ENCODE measurements at places on chromosomes 1 and 21.

GRCh38 chr21:38448671-38449385 lies 49.4 kb downstream of the ERG start:
- peak; percentile 27 for DNase-seq

- DNase-seq: peak; percentile 85
Observed at GRCh38 chr1:42886800-42887199, 40.4 kb downstream of the ZNF691 start.

- no peak for DNase-seq
Observed at GRCh38 chr1:41887365-41887764, 31.4 kb downstream of the HIVEP3 start.

DNA sequence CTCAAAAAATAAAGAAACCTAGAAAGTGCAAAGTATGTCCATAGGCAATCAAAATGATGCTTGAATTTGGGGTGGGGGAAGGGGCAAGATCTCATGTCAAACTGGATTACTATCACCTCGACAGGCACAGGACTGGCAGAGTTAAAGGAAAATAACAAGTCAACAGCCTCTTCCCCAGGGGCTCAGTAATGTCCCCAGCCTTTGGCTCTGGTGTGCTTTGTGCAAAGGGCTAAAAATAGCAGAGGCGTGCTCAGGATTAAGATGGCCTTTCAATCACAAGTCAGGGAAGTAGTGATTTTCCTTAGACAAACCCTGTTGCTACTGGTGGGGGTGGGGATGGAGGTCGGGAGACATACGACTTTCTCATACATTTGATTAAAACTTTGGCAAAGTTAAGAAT lies 63.5 kb upstream of the OLIG2 start:
- DNase-seq: no peak

DNA sequence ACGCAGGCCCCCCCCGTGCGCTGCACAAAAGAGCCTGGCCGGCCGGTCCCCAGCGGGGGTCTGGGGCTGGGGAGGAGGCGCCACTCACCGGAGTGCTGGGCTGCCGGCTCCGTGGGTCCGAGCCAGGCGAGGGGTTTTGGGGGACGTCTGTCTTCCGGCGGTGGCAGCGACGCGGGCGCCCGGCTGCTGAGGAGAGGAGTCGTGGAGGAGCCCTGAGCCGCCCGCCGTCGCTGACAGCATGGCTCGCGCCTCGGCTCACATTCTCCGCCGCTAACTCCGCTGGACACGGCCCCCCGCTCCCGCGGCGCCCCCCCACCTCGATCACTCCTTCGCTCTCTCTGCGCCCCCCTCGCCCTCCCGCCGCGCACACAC lies 649 bp downstream of the AHDC1 start:
- DNase-seq: no peak

DNA sequence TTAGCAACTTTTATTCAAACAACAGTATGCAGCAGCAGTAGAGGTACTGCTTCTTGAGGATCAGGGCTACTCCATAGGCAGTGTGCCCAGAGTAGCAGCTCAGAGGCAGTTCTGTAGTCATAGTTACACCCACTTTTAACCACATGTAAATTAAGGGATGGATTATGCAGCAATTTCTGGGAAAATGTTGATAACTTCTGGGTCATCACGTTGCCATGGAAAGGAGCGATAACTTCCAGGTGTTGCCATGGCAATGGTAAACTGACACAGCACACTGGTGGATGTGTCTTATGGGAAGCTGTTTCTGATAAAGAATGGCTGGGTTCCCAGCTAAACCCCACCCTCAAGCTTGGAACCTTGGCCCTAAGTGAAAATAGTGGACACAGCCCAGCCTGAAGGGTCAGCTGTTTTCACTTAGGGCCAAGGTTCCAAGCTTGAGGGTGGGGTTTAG lies 29.0 kb upstream of the PLA2G2A start:
- no peak for DNase-seq

DNA sequence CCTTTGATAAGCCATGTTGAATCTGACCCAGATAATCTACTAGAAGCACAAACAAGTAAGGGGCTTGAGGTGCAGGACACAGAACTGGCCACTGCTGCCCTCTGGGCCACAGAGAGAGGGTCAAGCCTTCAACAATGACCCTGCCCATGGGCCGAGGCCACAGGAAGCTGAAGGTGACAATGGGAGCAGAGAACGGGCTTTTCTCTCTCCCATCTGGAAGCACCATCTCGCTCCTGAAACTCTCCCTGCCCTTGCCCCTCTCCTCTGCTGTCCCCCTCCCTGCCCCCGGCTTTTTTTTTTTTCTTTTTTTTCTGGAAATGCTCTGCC lies 133.1 kb upstream of the DUSP10 start:
- no peak for DNase-seq

DNA sequence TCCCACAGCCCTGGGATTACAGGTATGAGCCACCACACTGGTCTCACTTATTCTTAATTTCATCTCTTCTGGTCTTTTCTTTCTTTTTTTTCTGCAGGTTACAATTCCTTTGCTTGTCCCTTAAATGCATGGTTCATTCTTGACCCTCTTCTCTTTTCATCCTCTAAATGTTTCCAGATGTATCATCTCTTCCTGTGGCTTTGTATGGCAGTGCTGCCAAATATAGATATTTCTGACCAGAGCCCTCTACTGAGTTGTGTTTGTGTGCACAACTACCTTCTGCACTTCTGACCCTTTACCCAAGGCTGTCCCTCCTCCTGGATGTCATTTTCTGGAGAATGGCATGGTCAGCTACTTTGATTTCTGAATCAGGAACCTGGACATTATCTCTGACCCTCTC lies 32.5 kb downstream of the OLFML3 start:
- no peak for DNase-seq

GRCh38 chr1:21507511-21508270 lies 1.5 kb upstream of the ALPL start:
- DNase-seq: no peak

DNA sequence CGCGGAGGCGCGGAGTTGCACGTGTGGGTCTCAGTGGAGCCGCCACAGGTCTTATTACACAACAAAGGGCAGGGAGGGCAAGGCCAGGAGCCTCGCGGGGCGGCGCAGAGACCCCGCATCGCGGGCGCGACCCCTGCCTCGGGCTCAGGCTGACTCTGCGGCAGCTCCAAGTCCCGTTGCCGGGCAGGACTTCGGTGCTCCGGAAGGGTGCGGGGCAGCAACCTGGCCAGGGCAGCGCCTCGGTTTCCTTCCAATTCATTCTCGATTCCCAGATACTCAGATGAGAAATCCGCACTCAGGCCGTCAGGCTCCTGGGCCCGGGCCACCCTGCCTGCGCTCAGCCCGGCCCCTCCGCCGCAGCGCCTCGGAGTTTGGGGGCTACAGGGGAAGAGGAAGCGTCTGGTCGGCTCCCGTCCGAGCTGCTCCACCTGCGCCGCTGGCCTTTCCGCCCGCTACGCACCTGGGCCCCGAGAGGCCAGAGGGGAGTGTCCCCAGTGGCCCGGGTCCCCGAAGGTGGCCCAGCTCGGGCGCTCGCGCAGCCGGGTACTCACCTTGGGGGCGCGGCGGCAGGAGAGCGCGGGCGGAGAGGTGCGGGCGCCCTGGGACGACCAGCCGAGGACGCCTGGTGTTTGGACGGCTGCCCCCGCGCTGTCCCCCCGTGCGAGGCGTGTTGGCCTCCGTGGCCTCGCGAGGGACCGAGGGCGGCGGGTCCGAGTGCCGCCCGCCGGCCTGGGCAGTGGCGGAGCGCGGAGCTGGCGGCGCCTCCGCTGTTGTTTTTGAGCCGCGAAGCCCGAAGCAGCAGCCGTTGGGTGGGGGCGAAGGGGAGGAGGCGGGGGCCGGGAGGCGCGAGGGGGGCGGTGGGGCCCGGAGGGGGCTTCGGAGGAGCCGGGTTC lies 1.1 kb upstream of the PRDM16 start:
- DNase-seq: no peak

DNA sequence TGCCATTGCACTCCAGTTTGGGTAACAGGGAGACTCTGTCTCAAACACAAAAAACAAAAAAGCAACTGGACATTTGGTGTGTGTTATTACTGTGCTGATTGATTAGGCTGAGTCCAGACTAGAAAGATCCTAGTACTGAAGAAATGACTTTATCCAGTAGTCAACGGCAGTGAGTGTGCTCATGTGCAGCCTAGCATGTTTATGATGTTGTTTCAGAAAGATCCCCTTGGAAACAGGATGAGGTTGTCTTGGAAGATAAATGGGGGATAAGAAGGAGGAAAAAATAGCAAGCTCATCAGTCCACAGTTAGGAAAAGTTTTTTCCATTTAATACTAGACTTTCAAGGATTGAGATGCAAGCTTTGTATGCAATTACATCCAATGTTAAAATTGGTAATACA lies 14.3 kb downstream of the RUSC1 start:
- no peak for DNase-seq

DNA sequence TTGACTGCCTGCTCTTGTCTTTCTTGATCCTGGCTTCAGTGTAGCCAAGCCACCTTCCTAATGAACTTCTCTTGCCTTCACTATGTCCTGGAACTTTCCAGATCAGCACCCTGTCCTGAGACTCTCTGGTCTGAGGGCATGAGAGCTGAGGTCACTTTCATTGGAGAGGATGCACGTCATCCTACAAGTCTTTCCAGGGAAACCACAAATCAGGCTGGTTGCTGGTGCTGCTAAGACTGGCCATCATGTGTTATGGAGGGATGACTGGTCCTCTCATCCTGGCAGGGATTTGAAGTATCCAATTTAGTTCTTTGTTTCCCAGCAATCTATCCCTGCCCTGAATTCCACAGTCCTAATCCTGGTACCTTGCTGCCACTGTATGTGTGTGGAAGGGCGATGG lies 228.6 kb downstream of the GPATCH2 start:
- DNase-seq: no peak

- DNase-seq: no peak
Observed at GRCh38 chr1:27601771-27602461, 2.0 kb downstream of the AHDC1 start.

DNA sequence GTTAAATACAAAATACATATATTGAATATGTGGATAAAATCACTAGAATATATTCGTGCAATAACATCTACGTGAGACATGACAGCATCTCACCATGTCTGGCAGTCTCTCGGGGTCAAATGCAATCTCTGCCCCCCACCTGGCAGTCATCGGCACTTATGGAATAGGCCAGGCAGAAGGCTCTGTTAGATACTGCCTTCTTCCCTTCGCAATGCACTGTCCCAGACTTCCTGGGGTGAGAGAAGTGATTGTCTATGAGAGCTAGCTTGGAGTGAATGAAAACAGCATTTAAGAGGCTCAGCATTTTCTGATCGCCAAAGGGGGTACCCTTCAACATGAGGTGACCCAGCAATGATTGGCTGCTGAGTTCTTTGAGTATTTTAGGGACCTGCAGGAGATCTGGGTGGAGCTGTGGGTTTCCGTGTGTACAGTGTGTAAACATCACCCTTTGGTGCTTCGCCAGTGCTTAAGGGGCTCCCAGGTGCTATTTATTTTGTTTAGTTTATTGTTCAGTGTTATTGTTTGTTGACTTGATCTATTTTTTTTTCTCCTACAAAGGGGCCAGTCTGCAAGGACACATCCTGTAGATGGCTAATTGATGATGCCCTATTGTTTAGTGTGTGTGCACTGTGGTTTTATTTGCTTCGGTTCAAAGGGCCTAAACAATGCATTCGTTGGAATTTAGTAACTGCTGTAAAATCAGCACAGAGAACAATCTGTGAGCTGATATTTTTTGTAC lies 10.2 kb downstream of the ERG start:
- DNase-seq: peak; percentile 94

All from NCI-H2029 (cell line).